T-helper 22 cell (primary cell): ENCODE measurements at places on chromosomes 5 and 9.

GRCh38 chr5:88503406-88503805 is 234.8 kb upstream of the TMEM161B start:
- DNase-seq: no peak

DNA sequence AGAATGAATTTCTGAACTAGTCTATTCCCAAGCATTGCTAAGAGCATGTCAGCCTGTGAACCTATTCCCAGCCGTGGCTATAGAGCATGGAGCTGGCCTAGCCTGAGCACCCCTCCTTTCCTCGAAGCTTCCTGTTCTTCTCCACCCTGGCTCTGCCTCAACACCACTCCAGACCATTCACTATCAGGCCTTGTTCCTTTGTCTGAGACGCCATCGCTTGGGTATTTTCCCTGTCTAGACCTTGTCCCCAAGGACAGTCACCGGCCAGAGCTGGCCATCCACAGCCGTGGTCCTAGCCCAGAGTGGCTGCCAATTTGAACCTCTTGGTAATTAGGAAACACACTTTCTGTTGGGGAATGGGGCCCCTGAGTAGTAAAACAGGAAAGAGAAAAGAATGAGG is 105.8 kb downstream of the LIFR start:
- no peak for DNase-seq

DNA sequence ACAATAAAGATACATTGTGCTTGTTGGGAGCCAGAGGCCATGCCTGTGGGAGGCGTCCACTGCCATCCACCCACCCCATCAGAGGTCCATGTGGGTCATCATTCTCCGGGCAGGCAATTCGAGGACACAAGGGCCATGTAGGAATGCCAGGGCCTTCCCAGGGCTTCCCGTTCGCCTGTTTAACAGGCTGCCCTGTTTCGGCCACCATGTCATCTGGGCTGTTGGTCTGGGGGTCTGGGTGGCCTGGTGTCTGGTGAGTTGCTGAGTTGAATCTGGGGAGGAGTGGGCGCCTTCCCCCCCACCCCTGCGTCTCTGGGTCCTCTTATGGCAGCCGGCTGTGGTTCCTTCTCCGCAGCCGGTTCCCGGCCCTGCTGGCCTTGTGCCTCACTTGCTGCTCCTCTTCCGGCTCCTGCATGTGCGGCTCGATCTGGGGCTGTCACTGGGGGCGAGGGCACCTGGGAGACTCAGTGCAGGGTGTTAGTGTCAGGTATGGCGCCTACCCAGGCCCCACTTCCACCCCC is 117.4 kb downstream of the WNK2 start:
- no peak for DNase-seq

- DNase-seq: no peak
Measured at GRCh38 chr5:14110680-14111079, 32.5 kb upstream of the TRIO start.

DNA sequence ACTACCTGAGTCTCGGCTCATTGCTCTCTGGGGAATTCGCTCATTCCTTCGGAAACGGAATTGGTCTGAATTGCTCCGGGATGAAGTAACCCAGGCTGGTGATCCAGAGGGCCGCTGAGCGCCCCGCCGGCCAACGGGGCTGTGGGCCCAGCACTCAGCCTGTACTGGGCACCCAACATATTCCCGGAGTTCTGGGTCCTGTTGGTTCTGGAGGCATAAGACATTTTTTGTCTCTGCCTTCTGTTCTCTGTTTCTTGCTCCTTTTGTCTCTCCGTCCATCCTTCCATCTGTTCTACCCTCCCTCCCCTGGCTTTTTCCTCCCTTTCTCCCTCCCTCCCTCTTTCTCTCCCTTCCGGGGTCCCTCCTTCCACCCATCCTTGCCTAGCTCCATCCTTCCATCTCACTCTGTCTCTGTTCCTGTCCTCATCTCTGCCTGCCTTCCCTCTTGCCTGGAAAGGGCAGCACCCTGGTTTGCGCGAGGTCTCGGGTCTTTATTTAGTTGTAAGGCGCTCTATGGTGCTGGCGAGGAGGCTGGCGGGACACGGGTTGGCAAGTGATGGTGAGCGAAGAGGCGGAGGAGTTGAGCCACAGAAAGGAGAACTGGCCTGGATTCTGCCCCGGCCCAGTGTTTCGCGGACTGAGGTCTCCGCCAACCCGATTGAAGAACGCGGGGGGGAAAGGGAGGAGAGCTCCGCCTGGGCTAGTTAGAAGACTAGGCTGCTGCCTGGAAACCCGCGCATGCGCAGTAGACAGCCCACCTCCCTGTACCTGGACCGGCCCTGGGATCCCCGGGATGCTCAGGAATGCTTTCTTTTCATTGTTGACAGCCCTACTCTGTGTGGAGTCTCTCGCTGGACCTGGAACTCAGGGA is 1468.0 kb downstream of the FOXD4L5 start:
- DNase-seq: peak; percentile 36

- DNase-seq: no peak
Measured at GRCh38 chr9:116935149-116935897, 248.2 kb downstream of the TRIM32 start.

DNA sequence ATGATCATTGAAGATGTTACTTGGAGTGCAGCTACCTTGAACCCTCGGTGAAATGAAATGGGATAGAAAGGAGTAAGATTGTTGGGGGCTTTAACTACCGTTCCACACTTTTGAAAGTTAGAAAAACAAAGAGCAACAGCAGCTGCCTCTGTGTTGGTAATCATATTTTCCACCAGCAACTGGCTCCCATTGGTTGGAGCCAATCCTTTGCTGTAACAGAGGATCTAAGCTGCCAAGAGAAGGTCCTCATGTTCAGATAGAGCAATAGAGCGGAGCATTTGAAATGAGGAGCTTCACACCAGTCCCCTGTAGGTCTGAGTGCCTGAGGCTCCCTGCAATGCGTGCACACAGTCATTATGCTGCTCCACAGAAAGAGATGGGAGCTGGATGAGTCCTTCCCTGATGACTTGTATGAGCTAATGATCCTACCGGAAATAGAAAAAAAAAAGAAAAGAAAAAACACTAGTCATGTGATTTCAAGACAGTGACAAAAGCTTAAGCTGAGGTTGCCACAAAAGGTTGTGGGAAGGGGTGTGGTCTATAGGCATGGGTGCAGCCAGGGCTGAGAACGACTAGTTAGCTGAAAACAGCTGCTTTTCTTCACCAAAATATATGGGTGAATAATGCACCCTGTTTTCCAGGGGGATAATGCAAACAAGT is 300.7 kb downstream of the MLLT3 start:
- DNase-seq: peak; percentile 16

- DNase-seq: no peak
Measured at GRCh38 chr9:28502741-28503140, 929.5 kb upstream of the C9orf72 start.

- DNase-seq: peak; percentile 23
Measured at GRCh38 chr5:136082390-136083193, 50.1 kb upstream of the SMAD5 start.

DNA sequence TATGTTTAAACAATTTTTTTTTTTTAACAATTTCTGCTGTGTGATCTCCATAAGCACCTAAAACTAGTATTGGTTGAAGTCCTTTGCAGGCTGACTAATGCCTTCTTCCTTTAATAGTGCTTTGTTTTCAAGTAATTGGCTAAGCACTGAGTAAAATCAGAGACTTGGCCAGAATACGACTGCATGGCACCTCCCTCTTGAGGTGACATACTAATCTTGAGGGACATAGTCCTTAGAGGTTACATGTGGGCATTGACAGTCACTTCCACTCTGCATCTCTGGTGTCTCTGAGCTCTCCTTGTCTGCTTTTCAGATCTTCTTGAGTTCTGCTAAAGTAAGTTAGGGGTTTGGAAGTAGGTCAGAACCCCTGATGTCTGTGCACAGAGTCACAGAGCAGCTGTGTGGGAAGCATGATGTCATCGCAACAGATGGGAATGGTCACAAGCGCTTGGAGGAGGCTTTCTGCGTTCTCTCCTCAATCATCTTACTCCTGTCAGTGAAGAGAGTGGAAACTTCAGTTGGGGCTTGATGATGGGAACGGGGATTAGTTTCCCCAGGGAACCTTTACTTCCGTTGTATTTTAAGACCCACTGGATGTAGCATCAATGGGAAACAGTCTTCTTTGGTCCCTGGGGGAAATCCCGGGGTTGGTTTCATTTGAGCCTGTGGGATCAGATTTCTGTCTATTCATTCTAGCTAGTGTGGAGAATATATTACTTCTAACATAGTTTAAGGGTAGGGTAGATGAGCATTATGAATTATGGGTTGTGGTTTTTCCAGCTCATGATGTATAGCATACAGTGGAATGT is 136.9 kb downstream of the ARHGAP26 start:
- no peak for DNase-seq

- no peak for DNase-seq
Measured at GRCh38 chr5:150645070-150645700, 4.7 kb downstream of the SYNPO start.

DNA sequence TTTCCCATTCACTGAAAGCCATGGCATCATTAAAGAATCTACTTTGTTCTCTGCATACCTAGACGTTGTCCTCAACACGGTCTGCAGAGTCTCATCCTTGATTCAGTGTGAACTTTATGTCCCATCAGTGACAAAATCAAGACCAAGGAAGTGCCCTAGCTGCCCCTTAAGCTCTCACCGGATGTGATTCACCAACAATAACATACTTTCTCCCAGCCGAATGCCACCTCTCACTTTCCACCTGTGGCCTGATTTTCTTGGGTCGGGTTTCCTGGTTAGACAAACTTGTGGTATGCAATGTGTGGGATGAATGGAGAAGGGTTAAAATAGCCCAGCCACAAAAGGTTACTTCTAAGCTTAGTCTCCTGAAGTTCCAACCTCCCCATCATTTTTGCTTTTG is 145.3 kb upstream of the PAPPA start:
- DNase-seq: no peak

DNA sequence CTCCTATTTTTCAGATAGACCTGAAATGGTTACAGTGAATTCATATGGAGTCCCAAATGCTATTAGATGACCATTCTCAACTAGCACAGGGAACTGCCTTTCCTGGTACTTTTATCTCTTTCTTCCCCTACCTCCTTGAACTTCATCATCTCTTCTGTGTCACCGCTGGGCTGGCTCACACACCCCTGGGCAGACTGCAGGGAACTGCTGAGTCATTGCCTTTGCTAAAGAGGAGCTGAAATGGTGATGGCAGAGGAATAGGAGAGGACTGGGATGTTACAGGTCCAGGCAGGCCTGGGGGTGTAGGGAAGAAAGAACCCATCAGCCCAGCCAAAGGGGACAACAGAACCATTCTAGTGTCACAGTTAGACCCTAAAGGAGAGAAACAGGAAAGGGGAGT is 322.3 kb downstream of the ASTN2 start:
- no peak for DNase-seq

DNA sequence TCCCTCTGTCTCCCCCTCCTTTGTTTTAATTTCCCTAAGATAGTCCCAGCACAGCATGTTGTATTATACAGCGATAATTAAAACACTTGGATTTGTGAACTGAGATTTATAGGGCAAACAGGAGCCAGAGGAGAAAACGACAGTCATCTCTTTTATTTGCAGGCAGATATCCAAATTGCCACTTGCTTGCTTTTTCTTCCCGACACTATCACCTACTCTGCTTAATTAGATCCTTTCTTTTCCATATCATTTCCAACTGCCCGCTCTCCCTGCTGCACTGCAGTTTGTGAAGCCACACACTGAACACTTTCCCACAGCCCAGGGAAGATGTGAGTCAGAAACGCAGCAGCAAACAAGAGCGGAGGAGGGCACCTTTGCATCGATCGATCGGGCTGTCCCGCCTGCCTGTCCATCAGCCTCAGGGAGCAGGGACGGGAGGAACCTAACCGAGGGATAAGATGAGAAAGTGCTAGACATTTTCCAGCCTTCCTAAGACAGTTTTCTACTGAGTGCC is 35.8 kb upstream of the SPRY4 start:
- no peak for DNase-seq

DNA sequence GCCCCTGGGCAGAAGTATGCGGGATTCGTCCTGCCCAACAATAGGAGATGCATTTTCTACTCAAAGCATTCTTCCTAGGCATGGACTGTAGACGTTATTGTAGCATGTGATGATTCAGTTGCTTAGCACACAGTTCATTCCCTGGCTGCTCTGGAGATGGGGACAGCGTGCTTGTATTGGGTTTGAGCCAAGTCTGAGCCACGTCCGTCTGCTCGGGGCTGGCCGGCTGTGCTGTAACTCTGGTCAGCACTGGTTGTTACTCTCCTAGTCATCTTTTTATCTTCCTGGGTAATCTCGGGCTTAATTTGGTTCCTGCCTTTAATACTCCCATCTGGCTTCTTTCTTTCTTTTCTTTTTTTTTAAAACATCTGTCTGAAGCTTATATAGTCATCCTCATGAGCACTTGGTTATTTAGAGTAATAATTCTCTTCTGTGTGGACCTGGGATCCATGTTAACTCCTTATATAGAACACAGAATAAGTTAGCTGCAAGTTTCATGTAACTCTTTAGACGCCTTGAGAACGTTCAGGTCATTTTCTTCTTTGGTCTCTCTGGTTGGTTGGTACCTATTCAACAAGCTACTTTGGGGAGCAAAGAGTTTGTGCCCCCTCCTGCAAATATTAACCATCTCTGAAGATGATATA is 118.8 kb upstream of the RPS23 start:
- DNase-seq: no peak

DNA sequence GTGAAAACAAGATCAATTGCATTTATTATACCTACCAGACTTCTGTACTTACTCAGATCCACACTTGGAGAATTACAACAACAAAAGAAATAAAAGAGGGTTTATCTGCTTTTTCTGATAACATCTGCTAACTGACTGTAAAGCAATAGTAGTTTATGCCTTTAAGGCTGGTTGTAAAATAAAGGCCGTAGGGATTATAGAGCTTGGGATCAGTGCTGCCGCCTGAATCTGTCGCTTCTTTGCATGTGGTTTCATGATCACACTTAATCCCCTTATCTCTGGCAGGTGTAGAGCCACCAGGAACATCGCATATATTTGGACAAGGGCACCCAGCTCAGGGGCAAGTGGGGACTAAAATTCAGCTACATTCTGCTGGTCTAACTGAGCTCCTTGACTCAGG is 146.7 kb downstream of the CCDC192 start:
- no peak for DNase-seq

DNA sequence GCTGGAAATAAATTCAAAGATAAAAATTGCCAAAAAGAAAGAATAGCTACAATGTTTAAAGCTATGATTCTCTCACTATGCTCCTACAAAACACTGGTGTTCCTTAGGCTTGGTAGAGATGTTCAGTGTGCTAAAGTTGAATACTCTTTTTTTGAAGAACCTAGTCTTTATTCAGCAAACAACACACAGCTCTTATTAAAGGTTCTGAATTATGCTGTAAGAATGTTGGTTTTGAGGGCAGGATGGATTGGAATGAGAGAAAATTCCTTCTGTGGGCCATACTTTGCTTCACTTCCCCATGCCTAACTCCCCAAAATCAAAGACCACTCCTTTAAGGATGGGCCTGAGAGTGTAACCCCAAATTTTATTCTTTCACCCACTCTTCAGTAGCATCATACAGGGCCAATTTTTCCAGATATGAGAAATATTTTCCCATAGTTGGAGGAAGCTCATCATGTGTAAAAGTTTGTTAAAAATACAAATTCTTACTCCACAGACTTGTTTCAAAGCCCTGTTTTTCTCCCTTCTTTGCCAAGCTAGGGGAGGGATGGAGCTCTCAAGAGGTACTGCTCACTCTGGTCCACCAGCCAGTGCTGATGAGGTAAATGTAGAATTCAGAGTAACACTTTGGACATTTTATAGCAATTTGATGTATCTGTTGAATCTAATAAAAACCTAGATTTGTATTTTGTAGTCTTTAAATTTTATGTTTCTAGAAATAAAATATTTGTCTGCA is 99.3 kb downstream of the GDNF start:
- DNase-seq: no peak
